Activated CD4-positive, alpha-beta T cell treated with anti-CD3 and anti-CD28 coated beads, Interleukin-2, amount 10 ng/mL, durations not matched to agents 7 days and 5 days (primary cell): ENCODE measurements at places on chromosomes 1 and 21. TPM values are rescaled to one million over a fixed set of nuclear protein-coding genes. Genes with fewer than 3 reads are reported as not detected.

Gene S100A16
- total RNA-seq, result not detected

Gene AADACL3
- total RNA-seq, result not detected

Gene RIPPLY3
- total RNA-seq, result not detected

Gene GBP4
- 129 TPM for total RNA-seq

Gene AGO1
- 22.3 TPM for total RNA-seq

Gene TMEM125
- not detected for total RNA-seq

Gene CAPN9
- not detected for total RNA-seq

Gene ANXA9
- 0.10 TPM for total RNA-seq

Gene TMPRSS3
- total RNA-seq, result 7.4 TPM
